Mesenteric fat pad (tissue), 1 donor: ENCODE measurements at places on chromosomes 7 and 10.

GRCh38 chr10:16521311-16522016, at the start of gene C1QL3:
TSS of gene C1QL3 (minus strand) at chr10:16521879. CDS start at chr10:16521065, 814 bp downstream.
- no peak for DNase-seq

GRCh38 chr7:155670521-155670920, 26.1 kb downstream of the RBM33 start:
- no peak for DNase-seq

GRCh38 chr10:97116462-97117162, 69.1 kb downstream of the SLIT1 start:
- no peak for DNase-seq

DNA sequence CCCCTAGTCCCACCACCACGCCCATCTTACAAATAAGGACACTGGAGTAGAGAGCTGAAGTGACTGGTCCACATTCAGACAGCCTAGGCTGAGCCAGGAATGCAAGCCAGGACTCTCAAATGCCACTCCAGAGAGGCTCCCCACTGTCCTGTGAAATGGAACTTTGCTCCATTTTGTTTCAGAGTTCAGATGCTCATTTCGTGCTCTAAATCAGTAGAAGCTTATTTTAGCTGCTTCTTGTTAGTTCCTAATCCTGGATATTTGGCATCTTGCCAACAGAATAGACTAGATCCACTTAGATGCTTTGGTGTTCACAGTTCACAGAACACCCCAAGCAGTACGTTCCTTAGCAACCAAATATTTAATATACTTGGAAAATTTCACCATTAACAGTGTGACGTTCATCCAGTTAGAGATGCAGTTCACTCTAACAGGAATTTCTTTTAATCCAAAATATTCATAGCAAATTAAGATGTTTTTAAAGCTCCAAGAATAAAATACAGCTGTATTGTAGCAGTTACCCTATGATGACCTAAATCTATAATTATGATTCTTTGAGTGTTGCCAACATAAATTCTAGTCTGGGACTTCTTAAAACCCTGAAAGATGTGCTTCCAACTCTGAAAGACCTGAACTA, 7.3 kb downstream of the MMP21 start:
- no peak for DNase-seq
